ENCODE measurements at places on chromosomes 4 and X.

DNA sequence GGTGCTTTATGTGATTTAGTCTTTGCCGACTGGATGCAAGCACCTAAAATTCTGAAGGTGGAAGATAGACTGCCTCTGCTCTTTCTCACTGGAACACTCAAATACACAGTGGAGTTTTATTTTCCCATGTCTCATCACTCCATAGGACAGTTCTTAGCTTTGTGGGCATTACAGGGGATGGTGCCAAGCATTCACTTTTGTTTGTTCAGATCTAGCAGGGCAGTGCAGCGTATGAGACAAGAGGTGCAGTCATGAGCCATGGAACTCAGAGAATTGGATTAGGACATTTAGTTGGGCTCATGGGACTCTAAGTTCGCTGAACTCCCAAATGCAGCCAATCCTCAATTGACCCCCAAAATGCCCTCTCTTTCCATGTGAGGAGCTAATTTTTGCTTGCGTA lies 1136.9 kb upstream of the PRKX start:
- no peak for DNase-seq

DNA sequence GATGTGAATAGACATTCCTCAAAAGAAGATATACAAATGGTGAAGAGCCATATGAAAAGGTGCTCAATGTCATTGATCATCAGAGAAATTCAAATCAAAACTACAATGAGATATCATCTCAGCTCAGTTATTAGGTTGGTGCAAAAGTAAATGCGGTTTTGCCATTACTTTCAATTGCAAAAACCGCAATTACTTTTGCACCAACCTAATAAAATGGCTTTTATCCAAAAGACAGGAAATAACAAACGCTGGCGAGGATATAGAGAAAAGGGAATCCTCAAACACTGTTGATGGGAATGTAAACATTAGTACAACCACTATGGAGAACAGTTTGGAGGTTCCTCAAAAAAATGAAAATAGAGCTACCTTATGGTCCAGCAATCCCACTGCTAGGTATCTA lies 5.1 kb downstream of the CLIC2 start:
- no peak for DNase-seq

GRCh38 chr4:87622303-87622702 lies 14.0 kb downstream of the DSPP start:
- DNase-seq, result no peak

GRCh38 chr4:122739174-122739573 lies 6.7 kb downstream of the BBS12 start:
- peak; percentile 64 for DNase-seq

- DNase-seq, result peak; percentile 17
Observed at GRCh38 chrX:53356186-53356585, 66.3 kb downstream of the SMC1A start.

- peak; percentile 9 for DNase-seq
Observed at GRCh38 chr4:149344436-149344835, 471.2 kb downstream of the IQCM start.

DNA sequence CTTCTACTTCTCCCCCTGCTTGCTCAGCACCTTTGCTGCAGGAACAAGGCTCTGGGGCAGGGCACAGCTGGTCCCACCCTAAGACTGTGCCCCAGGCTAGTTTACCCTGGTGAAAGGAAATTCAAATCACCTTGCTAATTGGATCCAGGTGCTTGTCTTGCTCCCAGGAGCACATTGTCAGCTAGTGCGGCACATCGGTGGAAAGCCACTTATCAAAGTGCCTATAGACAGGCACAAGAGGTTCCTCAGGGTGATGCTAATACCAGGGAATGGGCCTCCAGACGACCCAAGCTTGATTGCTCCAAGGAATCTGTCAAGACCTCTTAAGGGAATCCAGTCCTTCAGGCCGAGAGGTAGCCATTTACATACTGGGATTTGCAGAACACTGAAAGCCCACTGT lies 64.5 kb upstream of the PRPS1 start:
- DNase-seq, result no peak

- no peak for DNase-seq
Observed at GRCh38 chr4:97105347-97106099, 1037.8 kb downstream of the STPG2 start.

- DNase-seq, result no peak
Observed at GRCh38 chrX:149648932-149649331, 17.3 kb upstream of the TMEM185A start.

- peak; percentile 36 for DNase-seq
Observed at GRCh38 chr4:121096629-121097028, 24.3 kb upstream of the NDNF start.

GRCh38 chr4:9963328-9963727 lies 58.0 kb downstream of the SLC2A9 start:
- no peak for DNase-seq

GRCh38 chr4:122636697-122637096 lies 15.8 kb upstream of the IL21 start:
- no peak for DNase-seq

GRCh38 chrX:6026980-6027379 lies 201.7 kb downstream of the NLGN4X start:
- no peak for DNase-seq

GRCh38 chrX:13597874-13598273 lies 28.5 kb downstream of the EGFL6 start:
- DNase-seq, result peak; percentile 15

DNA sequence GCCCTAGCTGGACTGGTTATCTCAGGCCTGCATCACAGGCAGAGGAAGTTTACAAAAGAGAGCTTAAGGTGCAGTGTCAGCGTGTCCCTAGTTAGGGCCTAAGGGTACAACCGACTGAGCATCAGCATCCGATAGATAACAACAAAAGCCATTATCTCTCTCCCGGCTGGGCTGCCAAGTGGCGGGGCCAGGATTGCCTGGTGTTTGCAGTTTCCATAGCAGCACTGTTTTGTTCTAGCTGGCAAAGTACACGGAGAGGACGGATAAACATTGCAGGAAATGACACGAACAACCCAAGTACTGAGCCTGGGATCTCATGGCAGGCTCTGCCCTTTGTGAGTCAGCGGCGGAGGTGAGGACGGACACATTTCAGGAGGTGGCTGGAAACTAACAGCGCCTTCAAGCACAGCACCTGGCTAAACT lies 104.7 kb upstream of the NOCT start:
- DNase-seq, result peak; percentile 88

GRCh38 chr4:23923840-23924239 lies 34.0 kb upstream of the PPARGC1A start:
- DNase-seq, result no peak

DNA sequence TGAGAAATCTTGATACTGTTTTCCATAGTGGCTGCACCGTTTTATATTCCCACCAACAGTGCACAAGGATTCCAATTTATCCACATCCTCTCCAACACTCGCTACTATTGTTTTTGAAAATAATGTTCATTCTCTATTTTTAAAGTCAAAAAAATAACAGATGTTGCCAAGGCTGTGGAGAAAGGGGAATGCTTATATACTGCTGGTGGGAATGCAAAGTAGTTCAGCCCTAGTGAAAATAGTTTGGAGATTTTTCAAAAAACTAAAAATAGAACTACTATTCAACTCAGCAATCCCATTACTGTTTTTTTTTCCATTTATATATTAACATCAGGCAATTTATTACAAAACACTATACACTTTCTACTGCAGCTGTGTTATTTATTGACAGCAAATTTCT lies 208.7 kb downstream of the CBLL2 start:
- no peak for DNase-seq
